ENCODE measurements at places on chromosomes 12 and 14. TPM values are rescaled to one million over a fixed set of nuclear protein-coding genes. Genes with fewer than 3 reads are reported as not detected.

DNA sequence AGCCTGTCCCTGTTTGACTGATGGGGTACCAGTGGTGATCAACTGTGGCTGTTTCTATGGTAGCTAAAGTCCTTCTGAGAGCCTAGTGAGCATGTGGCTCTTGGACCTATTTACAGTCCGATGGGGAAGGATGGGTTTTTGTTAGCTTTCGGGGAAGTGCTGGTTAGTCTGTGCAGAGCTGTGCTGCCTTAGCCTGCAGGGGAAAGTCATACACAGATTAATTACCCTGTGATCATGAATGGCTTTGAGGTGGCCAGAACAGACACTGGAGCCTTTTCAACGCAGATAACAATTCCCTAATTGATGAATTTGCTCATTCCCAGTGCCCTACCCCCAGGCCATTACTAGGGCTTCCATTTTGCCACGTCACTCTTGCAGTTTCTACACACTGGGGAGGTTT lies 99.7 kb downstream of the WSCD2 start:
- DNase-seq, result no peak

DNA sequence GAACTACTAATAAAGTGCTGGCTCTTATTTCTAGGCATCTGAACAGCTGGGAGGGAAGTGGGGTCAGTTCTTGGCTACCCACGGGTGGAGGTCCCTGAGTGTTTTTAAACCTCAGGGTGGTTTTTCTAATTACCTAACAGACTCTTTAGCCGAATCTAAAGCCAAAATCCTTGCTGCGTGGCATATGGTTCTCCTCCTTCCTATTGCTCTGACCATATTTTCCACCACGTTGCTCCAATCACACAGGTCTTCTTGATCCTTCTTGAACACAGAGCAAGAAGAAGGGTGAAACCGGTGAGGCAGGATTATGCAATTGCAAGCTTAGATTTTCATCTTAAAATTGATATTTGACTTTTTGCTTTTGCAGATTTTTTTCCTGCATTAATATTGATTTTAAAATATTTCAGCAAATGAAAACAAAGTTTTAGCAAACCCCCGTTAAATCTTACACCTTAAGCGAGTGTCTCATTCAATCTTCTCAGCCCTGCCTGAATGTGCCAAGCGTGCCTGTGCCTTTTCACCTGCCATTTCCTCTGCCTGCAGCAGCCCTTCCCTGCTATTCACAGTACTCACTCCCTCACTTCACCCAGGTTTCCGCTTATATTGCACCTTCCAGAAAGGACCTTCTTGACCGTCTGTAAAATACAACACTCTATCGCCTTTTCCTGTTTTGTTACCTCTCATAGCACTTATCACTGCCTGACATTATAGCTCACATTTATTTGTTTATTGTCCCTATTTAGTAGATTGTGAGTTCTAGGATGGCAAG lies 506.0 kb downstream of the DIO2 start:
- no peak for DNase-seq

DNA sequence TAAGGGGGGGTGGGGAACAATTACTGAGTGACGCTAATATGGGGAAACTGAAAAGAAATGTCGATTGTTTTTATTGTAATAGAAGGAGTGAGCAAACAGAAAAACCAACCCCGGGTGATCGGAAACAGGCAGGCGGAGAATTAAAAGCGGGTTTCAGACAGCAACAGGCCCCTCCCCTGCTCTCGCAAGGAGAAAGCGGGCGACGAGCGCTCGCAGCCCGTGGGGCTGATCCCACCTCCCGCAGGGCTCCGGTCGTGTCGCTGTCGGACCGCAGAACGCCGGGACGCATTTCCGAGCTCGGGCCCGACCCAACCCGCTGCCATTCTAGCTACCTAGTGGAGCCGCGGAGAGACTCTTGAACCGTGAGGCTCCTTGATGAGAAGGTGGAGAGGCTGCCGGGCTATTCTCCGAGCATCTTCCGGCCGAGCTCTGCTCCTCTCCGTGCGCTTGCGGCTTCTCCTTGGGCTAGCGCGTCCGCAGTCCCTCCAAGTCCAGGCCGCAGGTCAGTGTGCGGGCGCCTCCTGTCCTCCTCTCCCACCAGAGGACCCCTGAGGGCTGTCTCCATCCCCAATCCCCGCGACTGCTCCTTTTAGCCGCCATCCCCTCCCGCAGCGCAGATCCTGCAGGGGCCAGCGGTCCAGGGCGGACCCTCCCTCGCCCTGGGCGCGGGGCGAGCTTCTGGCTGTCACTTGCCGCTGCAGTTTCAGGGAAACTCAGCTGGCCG lies 4.1 kb upstream of the PAX9 start:
- DNase-seq, result no peak

- DNase-seq, result no peak
Measured at GRCh38 chr14:24327303-24327702, 7.6 kb downstream of the ADCY4 start.

- DNase-seq, result no peak
Measured at GRCh38 chr12:76020731-76021672, 10.6 kb downstream of the PHLDA1 start.

Gene MGST1
- 24.1 TPM for polyA plus RNA-seq
